ENCODE measurements at places on chromosomes 6 and 20.

GRCh38 chr20:2521369-2522305, 12.9 kb upstream of the ZNF343 start:
- peak; percentile 41 for DNase-seq

DNA sequence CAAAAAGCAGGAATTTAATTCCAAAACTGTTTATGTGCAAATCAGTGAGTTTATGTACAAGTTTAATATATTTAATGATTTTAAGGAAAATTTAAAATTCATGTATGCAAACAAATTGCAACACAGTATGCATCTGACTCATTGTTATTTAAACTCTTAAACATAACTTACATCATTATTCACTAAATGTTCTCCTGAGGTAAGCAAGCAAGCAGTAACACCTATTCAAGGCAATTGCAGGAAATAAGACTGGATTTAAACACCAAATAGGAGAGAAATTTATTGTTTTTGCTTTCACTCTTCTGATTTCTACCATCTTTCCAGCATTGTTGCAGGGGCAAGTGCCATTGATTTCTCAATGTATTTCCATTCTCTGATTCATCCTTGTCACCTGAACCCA, 239.5 kb downstream of the TFAP2A start:
- DNase-seq: no peak

DNA sequence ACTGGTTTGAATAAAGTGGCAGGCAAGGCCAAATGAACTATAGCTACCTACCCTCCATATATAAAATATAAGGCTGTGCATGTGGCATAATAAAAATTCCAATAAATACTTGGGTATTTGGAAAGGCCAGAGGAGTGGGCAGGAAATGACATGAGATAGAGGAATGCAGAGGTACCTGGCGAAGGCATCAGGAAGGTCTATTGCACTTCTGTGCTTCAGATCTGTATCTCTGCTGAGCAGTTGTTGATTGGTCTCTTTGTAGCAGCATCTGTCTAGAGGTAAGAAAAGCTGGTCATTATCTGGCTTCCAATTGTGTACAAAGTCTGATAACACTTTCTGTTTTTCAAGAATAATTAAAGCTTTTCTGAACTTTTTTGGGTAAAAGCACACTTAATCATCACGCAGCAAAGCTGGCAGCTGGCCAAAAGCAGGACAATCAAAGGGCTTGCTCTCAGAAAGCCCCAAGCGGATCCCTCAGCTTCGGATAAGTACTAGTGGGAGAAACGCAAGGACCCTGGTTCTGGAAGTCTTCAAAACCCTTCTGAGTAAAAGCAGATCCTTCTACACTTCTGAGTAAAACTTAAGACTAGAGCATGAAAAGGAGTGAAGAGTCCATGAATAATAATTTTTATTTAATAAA, 120.1 kb upstream of the TCF21 start:
- DNase-seq: no peak

DNA sequence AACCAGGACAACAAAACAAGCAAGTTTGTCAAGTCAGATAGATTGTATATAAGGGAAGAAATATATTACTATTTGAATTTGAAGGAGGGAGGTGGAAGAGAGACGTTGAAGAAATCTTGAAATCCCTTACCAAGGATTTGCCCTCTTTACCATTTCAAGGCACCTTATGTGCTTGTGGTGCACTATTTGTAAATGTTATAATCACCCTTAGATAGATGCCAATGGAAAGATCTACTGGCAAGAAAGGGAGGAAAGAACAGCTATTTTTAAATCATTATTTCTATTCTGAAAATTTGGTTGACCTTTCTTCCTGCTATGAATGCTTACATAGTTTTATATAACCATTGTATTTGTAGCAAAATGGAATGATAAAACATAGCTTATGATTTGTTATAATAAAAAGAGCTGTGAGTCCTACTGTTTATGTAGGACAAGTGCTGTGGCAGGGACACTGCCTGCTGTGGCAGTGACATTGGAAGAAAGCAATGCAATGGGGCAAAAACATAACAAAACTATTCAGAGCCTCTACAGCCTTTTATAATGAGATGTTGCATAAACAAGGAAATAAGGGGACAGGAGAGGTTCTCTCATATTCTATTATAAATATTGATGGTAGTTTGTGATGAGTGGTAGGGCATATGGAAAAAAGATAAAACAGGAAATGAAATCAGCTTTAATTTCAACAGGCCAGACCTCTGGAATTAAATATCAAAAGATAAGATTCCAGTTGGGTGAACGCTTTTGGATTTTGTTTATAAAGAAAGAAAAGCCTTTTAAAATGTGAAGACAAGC, 1145.2 kb upstream of the GJE1 start:
- DNase-seq: no peak

DNA sequence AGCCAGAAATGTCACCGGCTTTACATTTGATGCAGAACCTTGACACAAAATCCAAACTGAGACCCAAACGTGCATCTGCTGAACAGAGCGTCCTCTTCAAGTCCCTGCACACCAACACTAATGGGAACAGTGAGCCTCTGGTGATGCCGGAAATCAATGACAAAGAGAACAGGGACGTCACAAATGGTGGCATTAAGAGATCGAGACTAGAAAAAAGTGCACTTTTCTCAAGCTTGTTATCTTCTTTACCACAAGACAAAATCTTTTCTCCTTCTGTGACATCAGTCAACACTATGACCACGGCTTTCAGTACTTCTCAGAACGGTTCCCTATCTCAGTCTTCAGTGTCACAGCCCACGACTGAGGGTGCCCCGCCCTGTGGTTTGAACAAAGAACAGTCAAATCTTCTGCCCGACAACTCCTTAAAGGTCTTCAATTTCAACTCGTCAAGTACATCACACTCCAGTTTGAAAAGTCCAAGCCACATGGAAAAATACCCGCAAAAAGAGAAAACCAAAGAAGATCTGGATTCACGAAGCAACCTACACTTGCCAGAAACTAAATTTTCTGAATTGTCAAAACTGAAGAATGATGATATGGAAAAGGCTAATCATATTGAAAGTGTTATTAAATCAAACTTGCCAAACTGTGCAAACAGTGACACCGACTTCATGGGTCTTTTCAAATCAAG, 108.4 kb downstream of the RTN4IP1 start:
- no peak for DNase-seq

- no peak for DNase-seq
Observed at GRCh38 chr6:29537714-29538403, 21.7 kb downstream of the UBD start.

GRCh38 chr6:43180985-43181384, 1.0 kb upstream of the CUL9 start:
- DNase-seq: no peak

DNA sequence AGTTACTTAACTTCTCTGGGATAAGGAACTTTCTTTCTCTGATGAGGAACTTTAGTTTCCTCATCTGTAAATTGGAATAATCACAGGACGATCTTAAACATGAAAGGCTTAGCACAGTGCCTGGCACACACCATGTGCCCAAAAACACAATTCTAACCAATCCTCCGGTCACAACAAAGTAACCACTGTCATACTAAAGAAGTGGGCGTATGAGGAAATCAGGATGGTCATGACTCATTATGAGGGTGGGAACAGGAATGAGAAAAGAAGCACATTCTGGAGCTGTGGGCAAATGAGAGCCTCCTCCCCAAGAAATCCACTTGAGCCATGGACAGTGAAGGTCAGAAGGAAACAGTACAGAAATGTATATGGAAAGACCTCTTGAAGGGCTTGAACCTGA, 82.9 kb downstream of the LRFN2 start:
- DNase-seq: no peak

GRCh38 chr6:73519926-73520687, 725 bp downstream of the EEF1A1 start:
- peak; percentile 31 for DNase-seq

DNA sequence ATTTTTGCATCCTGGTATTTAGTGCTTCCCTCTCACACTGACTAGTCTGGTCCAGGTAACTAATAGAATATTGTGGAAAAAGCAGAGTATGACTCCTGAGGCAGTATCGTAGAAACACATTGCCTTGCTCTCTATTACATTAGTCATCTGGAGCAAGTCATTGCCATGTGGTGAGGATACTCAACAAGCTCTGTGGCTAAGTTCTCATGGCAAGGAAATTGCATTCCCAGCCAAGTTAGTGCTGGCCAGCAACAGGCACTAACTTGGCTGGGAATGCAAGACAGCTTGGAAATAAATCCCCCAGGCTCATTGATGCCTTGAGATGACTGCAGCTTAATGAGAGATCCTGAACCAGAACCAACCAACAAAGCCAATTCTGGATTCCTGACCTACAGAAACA, 39.7 kb upstream of the HTR1B start:
- no peak for DNase-seq

DNA sequence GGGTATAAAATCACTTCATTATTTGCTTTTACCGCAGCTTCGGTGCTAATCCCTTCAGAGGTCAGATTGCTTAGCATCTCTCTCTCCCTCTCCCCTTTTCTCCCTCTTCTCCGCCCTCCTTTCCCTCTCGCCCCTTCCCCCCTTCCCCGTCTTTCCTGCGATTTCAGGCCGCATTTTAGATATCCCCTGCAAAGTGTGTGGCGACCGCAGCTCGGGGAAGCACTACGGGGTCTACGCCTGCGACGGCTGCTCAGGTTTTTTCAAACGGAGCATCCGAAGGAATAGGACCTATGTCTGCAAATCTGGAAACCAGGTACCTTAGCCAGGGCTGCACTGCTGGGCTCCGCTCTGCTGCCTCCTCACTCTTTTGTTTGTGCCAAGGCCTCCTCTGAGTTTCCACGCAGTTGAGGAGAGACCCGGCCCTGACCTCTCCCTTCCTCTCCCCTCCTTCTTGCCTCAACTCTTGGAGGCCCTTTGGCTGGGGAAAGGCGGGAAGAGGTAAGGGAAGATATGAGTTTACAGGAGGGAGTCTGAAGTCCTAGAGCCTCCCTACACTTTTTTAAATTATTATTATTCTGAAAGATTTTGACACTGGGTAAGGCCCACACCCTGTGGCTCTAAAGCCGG, 5.6 kb downstream of the NR2E1 start:
- DNase-seq: no peak

DNA sequence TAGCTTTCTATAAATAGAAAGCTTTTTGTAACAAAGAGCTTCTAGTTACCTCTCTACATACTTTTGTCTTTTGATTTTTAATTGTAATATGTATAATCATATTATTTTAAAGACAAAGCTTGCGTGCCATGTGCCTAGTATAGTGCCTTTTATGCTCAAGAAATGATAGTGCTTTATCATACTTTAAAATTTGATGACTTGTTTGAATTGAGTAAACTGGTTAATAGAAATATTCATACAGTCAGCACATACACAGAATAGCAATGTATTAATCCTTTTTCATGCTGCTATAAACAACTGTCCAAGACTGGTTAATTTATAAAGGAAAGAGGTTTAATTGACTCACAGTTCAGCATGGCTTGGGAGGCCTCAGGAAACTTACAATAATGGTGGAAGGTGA, 313.0 kb downstream of the FRK start:
- no peak for DNase-seq

- no peak for DNase-seq
Observed at GRCh38 chr6:14190191-14190928, 72.8 kb downstream of the CD83 start.

- DNase-seq: no peak
Observed at GRCh38 chr6:123533862-123534648, 102.7 kb downstream of the TRDN start.

DNA sequence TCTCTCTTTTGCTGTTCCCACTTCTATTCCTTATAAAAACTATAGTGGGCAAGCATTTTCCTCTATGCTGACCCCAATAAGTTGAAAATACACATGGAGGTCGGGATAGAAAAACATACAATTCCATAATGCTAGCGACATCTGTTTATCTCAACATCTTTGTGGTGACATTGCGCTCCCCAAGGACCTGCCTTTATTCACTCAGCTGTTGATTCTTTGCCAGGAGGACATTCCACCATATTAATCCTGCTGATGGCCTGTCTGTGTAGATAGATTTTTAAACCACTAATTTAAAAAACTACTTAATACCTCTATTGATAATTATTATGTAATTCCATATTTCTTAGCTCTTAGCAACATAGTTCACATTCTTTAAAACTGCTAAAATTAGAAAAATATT, 555.3 kb upstream of the MAP3K7 start:
- DNase-seq: no peak

DNA sequence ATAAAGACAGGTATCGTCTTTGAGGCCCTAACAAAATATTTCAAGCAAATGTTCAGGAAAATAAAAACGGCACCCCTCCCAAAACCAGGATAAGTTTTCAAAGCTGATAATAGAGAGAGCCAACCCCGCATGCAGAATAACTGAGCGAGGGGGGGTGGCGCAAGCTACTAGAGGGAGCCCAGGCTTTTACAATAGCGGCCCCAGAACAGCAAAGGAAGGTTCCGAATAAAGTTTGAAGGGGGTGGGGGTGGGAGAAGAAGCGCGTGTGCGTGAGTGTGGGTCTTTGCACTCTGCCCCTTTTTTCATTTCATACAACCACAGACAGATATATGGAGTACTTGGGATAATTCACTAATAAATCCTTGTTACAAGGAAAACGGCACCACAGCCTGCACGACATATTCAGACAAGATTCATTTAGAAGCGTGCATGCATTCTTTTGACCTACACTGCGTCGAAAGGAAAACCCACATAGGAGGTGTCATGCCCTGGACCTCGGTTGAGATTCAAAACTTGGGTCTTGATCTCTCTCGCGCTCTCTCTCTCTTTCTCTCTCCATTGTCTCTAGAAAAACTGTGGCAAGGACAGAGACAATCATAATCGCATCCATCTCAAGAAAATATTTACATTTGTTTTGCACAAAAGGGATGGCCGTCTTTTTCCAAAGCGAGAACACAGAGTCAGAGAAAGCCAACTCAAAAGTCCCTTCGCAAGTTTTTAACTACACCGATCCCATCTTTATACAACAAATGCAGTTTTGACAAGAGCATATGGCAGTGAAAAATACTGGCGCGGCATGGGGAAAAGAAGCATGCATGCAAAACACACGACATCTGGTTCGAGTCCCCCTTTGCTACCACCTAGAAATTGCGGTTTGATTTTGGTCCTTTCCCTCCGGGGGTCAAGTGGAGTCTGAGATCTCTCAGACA, 1.6 kb downstream of the OLIG3 start:
- no peak for DNase-seq

- no peak for DNase-seq
Observed at GRCh38 chr6:73696966-73697655, 1.1 kb downstream of the CD109 start.

GRCh38 chr6:81682235-81682795, 70.2 kb downstream of the TENT5A start:
- DNase-seq: no peak

GRCh38 chr6:132279592-132280139, 121.6 kb downstream of the MOXD1 start:
- peak; percentile 68 for DNase-seq

DNA sequence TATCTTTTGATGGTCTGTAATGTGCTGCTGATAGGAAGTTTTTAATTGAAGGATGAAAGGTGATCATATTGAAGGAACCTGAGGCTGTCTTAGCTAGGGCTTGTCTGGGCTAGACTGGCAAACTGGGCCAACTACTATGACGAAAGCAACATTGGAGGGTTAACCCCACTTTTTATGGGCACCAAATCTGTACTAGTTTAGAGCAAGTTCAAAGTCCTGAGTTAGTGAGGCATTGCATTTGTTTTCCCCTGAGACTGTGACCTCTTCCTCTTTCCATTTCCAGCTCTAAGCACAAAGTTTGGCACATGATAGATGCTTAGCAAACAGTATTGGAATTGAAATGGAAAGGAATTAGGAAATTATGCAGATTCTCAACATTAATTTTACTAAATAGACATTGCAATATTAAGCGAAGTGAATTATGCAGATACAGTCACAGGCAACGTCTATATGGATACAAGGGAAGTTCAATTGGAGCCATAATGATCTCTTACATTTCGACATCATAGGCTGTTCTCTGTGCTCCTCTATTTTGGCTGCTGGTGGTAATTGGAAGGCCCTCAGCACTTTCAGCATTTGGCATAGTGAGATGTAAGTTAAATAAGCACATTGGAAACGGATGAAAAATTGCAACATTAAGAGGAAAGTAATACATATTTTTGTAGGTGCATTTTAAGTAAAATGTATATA, 22.2 kb downstream of the CEP57L1 start:
- DNase-seq: no peak
